ENCODE measurements at places on chromosomes 3 and 15.

DNA sequence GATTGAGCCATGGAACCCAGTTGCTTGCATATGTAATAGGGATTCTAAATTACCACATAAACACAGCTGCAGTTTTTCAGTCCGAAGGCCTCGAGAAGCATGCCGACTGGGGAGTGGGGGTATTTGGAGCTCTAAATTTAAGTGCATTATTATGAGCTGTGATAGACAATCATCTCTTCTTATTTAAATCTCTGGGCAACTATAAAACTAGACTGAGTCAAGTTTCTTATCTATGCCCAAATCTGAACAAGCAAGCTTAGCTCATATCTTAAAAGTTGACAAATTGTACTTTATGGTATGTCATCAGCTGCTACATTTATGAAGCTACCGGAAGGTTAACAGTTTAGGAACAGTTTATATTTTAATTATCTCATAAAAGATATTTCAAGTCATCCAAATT lies 19.5 kb upstream of the THRB start:
- DNase-seq = no peak

- peak; percentile 84 for DNase-seq
These were observed 79.3 kb upstream of the OXTR start for GRCh38 chr3:8848696-8849131.

- no peak for DNase-seq
These were observed 49.9 kb downstream of the P3H2 start for GRCh38 chr3:190070622-190071347.

GRCh38 chr3:50604110-50604621 lies 7.4 kb downstream of the CISH start:
- no peak for DNase-seq

DNA sequence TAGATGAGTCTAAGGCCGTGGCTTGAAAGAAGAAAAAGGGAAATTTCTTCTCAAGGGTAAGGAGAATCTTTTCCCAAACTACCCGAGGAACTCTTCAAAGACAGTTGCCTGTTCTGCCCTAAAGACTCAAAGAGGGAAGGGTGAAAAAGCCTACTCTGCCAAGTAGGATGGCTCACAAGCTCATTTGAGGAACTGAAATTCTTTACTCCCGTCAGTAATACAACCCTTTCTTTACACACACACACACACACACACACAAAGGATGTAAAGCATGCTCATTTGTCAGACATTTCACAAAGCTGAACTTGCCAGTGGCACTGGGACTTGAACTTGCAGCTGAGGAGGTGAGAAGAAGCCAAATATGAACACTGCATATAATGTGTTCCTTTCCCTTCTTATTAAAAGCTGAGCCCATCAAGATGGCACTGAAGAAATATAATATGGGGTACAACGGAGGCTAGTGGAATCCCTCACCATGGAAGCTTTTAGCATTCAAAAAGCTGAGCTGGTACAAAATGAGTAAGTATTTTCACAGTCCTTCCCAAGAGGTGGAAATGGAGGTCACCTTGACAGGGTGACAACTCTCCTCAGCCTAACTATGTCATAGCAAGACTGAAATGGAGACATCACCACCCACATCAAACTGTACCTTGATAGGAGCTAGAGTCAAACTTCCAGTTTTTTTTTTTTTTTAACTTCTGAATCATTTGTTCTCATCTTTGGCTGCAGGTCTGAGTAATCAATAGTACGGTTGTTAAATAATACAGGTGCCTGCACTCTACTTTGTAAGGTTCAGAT lies 57.6 kb downstream of the TAFA4 start:
- no peak for DNase-seq

- DNase-seq = peak; percentile 66
These were observed 216.9 kb downstream of the IGSF11 start for GRCh38 chr3:118817748-118818165.

DNA sequence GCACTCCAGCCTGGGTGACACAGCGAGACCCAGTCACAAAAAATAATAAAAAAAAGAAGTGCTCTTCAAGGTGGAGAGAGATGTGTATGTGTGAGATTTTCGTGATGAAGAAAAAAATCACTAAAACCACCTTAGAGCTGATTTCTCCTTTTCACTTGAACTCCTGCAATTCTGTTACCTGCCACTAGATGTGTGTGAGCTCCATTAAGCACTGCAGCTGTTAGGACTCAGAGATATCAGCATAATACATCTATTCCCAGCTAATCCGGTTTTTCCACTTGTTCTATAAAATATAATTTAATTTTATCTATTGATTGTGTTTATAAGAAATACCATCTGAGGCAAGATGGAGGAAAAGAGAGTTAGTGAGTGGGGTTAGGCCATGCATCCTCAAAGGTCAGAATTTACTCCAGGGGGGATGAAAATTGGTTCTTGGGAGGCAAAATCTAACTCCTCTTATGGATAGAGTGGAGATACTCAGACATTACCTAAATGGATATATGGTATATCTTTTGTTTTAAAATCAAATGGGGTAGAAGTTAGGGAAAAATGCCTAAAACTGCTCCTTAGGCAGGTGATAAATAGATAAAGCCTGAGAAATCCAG lies 152.7 kb downstream of the IL20RB start:
- DNase-seq = peak; percentile 49

GRCh38 chr15:66145726-66146182 lies 107.8 kb downstream of the MEGF11 start:
- DNase-seq = no peak

- no peak for DNase-seq
These were observed 37.3 kb upstream of the ATP10A start for GRCh38 chr15:25900431-25900830.

All from fibroblast of pulmonary artery (primary cell).